Stimulated activated CD4-positive, alpha-beta T cell treated with anti-CD3 and anti-CD28 coated beads, Interleukin-15, amount 100 ng/mL, for 24 hours (primary cell): ENCODE measurements at places on chromosomes 13 and 19.

DNA sequence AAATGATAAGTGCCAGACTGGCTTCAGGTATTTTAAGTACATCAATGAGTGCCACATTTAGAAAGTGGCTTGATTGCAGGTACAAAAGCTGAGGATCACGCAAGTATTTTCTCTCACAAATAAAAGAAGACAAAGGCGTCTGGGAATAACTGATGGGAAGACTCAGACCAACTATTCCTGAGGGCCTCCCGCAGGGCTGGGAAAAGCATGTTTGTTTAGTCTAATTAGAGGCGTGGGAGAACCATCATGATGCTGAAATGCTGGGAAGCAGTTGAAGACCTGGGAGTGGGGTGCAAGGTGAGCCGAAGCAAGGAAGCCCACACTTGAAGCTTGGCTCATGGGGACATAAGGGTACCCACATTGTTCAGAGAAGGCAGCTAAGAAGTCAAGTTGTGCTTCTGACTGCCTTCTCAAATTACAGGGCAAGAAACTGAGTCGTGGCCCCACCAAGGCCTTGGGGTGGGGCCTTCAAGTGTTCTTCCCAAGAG, 536.0 kb downstream of the MYO16 start:
- DNase-seq = no peak

GRCh38 chr19:12965017-12965811, 4.2 kb upstream of the DAND5 start:
- peak; percentile 88 for DNase-seq

- no peak for DNase-seq
These were observed 1890.9 kb downstream of the PCDH9 start for GRCh38 chr13:65339241-65339640.

DNA sequence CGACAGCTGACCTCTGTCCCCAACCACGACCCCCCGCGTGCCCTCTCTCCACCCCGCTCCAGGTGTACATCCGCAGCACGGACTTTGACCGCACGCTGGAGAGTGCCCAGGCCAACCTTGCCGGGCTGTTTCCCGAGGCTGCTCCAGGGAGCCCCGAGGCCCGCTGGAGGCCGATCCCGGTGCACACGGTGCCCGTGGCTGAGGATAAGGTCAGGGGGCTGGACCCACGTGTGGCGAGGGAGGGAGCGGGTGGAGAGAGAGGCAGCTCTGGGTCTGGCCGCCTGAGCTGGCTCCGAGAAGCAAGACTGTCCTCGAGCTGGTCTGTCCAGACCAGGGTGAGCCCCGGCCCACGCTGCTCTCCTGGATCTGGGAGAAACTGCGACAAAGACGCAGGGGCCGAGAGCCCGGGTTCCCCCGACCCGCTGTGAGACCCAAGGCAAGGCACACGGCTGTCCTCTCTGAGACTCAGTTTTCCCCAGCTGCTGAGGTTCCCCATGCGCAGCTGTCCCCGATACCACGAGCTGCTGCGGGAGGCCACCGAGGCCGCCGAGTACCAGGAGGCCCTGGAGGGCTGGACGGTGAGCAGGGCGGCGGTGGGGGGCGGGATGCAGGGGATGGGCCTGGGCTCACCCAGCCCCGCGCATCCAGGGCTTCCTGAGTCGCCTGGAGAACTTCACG, 1.5 kb downstream of the ACP4 start:
- peak; percentile 11 for DNase-seq

GRCh38 chr19:19366434-19367396, 38.8 kb upstream of the GATAD2A start:
- peak; percentile 79 for DNase-seq

DNA sequence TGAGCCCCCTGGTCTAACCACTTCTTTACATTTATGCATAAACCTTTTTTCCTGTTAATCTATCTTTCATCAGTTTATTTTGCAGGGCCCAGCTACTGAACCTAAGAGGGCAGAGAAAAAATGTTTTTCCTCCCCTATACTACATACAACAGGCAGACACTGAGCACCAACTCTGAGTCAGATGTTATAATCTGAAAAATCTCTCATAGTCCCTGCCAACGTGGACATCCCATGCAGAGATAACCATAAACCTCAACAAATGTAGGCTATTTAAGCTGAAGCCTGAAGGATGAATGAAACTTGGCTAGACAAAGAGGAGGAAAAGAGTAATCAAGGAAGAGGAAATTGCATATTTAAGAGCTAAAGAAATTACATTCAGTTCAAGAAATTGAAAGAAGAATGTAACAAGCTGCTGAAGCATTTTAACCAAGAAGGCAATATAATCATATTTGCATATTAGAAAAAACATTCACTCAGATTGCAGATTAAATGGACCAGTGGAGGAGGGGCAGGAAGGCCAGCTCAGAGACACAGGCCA, 2.6 kb downstream of the NEK3 start:
- no peak for DNase-seq

DNA sequence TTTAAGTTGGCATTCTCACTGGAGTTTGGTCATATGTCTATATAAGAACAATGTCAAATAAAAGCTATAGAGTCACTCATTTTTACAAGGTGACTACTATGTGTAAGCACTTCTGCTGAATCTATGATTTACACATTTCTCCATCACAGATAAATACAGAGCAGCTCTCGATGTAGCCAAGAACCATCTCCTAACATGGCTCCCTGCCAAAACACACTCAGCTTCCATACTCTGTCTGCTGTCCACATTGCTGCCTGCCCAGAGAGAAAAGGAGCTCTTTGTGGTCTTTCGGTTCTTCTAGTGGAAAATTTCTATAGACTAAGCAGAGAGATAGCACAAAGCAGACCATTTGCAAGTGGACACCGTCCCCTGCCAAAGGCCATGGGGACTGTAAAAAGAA, 190.9 kb upstream of the KLF12 start:
- DNase-seq = no peak

- no peak for DNase-seq
These were observed 12.8 kb upstream of the PRKD2 start for GRCh38 chr19:46729696-46730095.

DNA sequence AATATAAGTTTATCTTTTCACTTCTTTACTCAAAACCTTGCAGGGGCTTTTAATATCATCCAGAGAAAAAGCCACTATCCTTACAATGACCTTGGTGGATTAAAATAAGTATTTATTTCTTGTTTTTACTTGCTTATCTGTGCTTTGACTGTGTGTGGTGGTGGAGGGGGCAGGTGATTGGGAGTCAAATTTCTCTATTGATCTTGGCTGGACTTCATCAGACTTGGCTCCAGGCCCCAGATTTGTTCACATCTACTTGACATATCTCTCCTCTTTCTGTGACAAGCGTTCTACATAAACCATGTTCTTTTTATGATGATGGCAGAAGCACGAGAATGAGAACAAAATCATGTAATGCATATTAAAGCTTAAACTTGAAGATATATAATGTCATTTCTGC, 670.8 kb downstream of the PCDH17 start:
- no peak for DNase-seq

- DNase-seq = no peak
These were observed 650.8 kb upstream of the PCDH9 start for GRCh38 chr13:67880916-67881315.

GRCh38 chr13:91158017-91158395, 189.5 kb upstream of the MIR17HG start:
- no peak for DNase-seq

DNA sequence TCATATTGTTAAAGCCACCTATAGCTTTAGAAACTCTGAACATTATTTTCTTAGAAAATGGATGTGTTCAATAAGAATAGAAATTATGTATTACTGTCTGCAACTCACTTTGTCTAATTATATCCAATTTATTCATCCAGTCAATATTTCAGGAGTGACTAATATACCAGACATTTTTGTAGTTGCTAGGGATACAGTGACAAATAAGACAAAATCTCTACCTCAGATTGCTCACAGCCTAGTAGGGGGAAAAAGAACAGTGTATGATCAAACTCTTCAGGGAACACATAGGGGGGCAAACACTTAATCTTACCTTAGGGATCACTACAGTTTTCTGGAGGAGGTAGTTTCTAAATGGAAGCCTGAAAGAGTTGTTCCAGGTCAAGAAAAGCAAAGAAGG, 8.6 kb downstream of the BRCA2 start:
- DNase-seq = no peak

DNA sequence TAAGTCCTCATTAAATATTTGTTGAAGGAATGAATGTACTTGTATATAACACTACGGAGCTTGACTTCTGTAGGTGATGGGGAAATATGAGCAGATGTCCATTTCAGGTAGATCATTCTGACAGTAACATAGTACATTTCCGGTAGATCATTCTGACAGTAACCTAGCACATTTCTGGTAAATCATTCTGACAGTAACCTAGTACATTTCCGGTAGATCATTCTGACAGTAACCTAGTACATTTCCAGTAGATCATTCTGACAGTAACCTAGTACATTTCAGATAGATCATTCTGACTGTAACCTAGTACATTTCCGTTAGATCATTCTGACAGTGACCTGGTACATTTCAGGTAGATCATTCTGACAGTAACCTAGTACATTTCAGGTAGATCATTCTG, 2.5 kb downstream of the PHF11 start:
- DNase-seq = no peak

DNA sequence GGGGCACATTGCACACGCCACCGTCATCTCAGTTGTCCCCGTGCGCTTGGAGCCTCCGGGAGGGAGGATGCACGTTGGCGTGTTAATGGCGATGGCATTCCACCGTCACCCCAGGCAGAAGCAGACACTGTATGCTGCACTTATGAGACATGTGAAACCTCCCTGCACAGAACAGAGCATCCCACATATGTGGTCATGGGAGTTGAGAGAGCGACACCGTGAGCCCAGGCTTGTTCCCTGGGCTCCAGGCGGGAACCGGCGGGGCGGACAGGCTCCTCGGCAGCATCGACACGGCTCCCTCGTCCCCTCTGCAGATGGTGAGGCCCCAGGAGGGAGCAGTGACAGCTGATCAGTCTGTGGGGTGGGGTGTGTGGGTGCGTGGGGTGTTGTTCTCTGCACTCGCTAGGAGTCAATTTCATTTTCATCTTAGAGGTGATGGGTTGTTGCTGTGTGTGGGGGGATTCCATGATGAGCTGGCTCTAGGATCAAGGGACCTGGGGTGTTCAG, 40.4 kb downstream of the CRTC1 start:
- DNase-seq = no peak

DNA sequence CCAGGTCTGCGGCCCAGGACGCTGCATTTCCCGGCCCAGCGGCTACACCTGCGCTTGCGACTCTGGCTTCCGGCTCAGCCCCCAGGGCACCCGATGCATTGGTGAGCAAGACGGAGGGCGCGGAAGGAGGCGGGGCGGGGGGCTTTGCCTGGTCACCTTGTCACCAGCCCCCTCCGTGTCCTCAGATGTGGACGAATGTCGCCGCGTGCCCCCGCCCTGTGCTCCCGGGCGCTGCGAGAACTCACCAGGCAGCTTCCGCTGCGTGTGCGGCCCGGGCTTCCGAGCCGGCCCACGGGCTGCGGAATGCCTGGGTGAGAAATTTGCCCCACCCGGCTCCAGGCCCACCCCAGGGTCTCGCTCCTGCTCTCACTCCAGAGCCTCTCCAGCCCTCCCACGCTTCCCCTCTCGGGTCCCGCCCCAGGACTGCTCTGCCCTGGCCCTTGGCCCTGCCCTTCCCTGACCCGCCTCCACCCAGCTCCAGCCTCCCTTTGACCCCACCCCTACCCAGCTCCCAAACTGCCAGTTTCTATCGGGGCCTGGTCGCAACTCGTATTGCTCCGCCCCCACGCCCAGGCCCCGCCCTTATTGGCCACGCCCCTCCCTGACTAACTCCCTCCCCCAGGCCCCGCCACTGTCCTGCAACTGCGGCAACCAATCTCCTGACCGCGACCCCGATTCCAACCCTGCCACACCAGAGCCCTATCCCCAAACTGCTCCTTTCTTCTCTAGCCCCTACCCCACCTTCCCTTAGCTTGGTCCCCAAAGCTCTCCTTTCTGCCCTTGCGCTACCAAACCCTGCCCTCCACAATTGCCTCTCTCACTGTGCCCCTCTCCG, 8.6 kb downstream of the LTBP4 start:
- DNase-seq = peak; percentile 97

DNA sequence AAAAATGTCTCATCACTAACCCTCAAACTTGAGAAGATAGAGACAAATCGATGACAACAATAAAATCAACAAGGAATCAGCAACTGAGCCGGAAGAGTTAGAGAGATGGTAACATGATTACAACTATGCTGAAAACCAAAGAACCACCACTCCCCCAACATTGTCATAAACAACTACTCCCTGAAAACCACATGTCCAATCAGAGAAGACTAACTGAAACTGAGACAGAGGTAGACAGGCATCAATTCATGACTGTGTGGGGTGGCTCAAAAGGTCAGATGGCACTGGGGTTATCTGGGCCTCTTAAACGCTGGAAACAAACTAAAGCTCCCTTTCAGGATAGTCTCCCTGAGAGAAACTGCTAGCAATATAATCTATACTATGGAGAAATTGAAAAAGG, 488.8 kb downstream of the KCTD12 start:
- no peak for DNase-seq

GRCh38 chr13:50711996-50712395, 131.5 kb downstream of the DLEU7 start:
- no peak for DNase-seq

- peak; percentile 65 for DNase-seq
These were observed 4.6 kb downstream of the SAFB start for GRCh38 chr19:5627395-5627904.

DNA sequence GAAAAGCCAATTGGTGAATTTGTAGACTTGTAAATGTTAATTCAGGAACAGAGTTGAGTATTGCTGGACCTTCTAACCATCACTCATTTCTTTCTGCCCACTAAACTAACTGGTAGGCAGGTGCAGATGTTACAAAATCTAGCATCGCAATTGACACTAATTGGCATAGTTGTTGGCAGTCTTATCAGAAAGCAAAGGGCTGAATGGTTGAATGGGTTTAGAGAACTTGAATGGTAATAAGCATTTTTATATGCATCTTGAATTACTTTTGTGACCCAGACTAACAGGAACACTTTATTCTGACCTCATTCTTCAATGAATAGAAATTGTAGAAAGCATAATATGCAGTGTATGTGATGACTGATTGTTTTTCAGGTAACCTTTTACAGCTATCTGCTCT, 189.1 kb downstream of the GGACT start:
- no peak for DNase-seq

DNA sequence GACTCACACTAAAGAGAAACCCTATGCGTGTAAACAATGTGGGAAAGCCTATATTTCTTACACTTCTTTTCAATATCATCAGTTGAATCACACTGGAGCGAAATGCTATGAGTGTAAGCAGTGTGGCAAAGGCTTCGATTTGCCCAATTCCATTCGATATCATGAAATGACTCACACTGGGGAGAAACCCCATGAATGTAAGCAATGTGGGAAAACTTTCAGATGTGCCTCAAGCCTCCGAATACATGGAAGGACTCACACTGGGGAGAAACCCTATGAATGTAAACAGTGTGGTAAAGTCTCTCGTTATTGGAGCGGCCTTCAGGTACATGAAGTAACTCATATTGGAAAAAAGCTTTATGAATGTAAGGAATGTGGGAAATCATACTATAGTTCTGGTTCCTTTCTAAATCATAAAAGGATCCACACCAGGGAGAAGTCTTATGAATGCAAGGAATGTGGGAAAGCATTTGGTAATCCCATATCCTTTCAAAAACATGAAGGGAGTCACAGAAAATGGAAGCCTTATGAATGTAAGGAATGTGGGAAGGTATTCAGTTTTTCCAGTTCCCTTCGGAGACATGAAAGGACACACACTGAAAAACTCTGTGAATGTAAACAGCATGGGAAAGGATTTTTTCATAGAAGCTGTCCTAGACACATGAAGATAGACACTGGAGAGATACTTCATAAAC, 28.1 kb downstream of the ZNF20 start:
- DNase-seq = no peak

- no peak for DNase-seq
These were observed 22.3 kb upstream of the TNFSF11 start for GRCh38 chr13:42551611-42552010.
